ENCODE measurements at places on chromosomes 3 and 15. TPM values are rescaled to one million over a fixed set of nuclear protein-coding genes. Genes with fewer than 3 reads are reported as not detected.

DNA sequence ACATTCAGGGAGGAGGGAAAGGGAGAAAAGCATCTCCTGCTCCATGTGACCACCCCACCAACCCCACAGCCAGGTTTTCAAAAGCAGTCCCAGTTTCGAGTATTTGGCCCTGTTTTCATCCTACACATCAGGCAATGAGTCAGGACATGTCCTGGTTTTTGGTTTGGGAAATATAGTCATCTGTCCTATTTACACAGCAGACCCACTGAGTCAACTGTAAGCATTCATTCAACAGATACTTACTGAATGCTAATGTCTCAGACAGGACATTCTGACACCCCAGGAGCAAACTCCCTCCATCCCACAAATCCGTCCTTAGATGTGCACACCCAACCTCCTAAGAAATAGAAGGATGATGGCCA lies 32.9 kb downstream of the IGDCC3 start:
- H3K4me1 ChIP-seq, result peaks cover under 1% of the 10 kb centered on the region
- peaks cover 17% of the 10 kb centered on the region for H3K27me3 ChIP-seq
- H3K4me3 ChIP-seq, result no peak overlapping the region

GRCh38 chr15:79086814-79087213 lies 3.8 kb downstream of the RASGRF1 start:
- no peaks in the 10 kb centered on the region for H3K36me3 ChIP-seq
- no peak overlapping the region for H3K27ac ChIP-seq
- H3K27me3 ChIP-seq, result peaks cover 37% of the 10 kb centered on the region
- no peak for DNase-seq

- no peak for DNase-seq
- H3K27me3 ChIP-seq, result peaks cover 16% of the 10 kb centered on the region
- H3K27ac ChIP-seq, result no peak overlapping the region
- no peaks in the 10 kb centered on the region for H3K36me3 ChIP-seq
Observed at GRCh38 chr15:39124155-39124552, 456.7 kb upstream of the THBS1 start.

- H3K4me1 ChIP-seq, result peaks cover 43% of the 10 kb centered on the region
- H3K27ac ChIP-seq, result peak overlapping the region; percentile 71
- no peak for DNase-seq
- peak overlapping the region; percentile 46 for H3K4me3 ChIP-seq
Observed at GRCh38 chr15:95875121-95875643, 455.3 kb upstream of the NR2F2 start.

- H3K4me1 ChIP-seq, result peaks cover 54% of the 10 kb centered on the region
- H3K27ac ChIP-seq, result no peak overlapping the region
- no peaks in the 10 kb centered on the region for H3K27me3 ChIP-seq
- DNase-seq, result no peak
Observed at GRCh38 chr15:25790000-25790660, 73.0 kb downstream of the ATP10A start.

DNA sequence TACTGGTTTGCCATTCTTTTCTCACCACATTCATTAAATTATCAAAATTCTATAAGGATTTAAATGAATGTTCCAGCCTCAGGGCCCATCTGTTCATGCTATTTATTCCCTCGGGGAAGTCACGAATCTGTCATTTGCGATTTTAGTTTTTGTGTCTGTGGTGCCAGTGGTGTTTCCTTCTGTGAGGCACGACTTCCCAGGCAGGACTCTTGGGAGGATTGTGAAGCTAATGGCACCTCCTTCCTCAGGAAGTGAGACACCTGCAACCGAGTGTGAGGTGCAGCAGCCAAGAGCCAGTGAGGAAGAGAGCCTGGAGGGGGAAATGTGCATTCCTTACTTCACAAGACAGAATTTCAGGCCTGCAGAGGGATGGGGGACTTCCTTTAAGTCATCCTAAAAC lies 24.1 kb downstream of the SV2B start:
- peaks cover 26% of the 10 kb centered on the region for H3K27me3 ChIP-seq
- no peak for DNase-seq
- H3K4me3 ChIP-seq, result no peak overlapping the region

DNA sequence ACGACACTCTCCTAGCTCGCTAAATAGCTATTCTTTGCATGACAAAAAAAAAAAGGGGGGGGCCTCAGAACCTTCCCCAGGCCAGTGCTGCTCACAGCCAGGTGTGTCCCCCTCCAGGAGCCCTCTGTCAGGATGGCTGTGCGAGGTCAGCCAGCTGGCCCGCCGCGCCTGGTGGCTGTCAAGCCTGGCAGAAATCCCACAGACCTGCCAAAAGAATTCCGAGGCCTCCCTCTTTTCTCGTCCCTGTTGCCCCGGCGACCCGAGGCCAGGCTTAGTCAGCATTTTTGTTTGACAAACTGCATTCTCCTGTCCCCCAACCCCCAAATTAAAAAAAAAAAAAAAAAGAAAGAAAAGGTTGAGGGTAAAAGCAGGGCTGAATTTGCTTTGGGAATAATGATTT lies 61.9 kb downstream of the TM4SF4 start:
- DNase-seq, result no peak
- no peak overlapping the region for H3K27ac ChIP-seq
- peaks cover 7% of the 10 kb centered on the region for H3K4me1 ChIP-seq
- H3K27me3 ChIP-seq, result peaks cover 12% of the 10 kb centered on the region
- H3K36me3 ChIP-seq, result no peaks in the 10 kb centered on the region

DNA sequence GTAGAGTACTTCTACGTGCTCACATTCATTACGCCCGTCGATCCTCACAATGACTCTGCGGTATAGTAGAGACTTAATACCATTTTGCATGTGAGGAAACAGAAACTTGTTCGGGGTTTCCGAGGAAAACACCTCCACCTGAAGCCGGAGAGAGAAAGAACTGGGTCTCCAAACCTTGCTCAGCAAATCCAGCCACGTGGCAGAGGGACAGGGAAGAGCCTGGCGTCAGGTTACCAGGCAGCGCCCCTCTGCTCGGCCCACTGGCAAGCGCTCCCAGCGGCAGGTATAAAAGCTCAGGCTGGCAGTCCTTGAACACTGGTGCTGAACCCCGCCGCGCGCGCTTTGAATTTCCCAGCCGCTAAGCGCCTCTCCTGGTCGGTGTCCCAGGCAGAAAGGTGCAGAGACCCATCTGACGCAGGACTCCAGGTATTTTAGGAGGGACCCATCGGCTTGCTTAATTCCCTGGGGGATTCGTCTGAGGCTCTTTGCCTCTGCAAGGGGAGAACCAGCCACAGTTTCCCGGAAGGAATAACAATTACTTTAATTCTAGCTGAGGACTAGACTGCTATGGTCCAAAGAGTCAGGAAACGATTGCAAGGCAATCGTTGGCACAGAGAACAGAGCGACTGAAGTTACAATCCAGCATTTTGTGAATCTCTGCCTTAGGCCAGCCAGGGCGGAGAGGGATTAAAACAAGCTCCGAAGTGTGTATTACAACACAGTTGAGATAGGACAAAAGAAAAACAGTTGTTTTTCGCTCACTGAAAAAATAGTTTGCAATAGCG lies at the start of gene C2CD4A:
Gene C2CD4A, plus strand, starts transcription at position 315 of the 785 bp plus-strand sequence. CDS start 637 bp downstream, outside the sequence.
- H3K36me3 ChIP-seq, result no peaks in the 10 kb centered on the region
- peaks cover 52% of the 10 kb centered on the region for H3K27me3 ChIP-seq
- DNase-seq, result peak; percentile 53
- H3K27ac ChIP-seq, result no peak within 1 kb of the TSS
- peak within 1 kb of the TSS; percentile 75 for H3K4me3 ChIP-seq

DNA sequence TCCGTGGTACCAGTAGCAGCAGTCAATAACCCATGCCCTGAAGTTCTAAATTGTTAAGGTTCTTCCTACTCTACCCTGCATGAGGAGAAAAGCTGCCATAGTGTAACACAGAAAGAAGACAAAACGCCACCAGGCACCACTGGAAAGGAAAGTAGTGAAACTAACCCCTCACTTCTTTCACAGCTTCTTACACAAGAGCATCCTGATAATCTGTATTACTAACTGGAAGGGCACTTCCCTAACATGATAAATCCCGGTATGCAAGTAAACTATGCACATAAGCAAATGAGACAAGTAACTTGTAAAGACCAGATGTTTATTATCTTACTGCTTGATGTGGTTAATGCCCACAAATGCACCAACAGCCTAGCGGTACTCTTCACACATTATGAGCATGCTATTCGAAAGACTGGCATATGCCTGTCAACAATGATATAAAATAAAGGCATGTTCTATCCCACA lies 141.3 kb downstream of the ADAM10 start:
- DNase-seq, result no peak
- H3K27me3 ChIP-seq, result no peaks in the 10 kb centered on the region
- H3K4me1 ChIP-seq, result peaks cover 31% of the 10 kb centered on the region
- peak overlapping the region; percentile 5 for H3K4me3 ChIP-seq

GRCh38 chr3:149449799-149450198 lies 24.7 kb upstream of the TM4SF4 start:
- DNase-seq, result no peak
- peaks cover 5% of the 10 kb centered on the region for H3K27me3 ChIP-seq
- H3K27ac ChIP-seq, result no peak overlapping the region
- H3K4me1 ChIP-seq, result no peaks in the 10 kb centered on the region
- no peaks in the 10 kb centered on the region for H3K36me3 ChIP-seq

- H3K4me3 ChIP-seq, result no peak overlapping the region
- DNase-seq, result no peak
- no peaks in the 10 kb centered on the region for H3K4me1 ChIP-seq
- H3K27me3 ChIP-seq, result no peaks in the 10 kb centered on the region
Observed at GRCh38 chr3:85004147-85004546, 45.4 kb downstream of the CADM2 start.

DNA sequence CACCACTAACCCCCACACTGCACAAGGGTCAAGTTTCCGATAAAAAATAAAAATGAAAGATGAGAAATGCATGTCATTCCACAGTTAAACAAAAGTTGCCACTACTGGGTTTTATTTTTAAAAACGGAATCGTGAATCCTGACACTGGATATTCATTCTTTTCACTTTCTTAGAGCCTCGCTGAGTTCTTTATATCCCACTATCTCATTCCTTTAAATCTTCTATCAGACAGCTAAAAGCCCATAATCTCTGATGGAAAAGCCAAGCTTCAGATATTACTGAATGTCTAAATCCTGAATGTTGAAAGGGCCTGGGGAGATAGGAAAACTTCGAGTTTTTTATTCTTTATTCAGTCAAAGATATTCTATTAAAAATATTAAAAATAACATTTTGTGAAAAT lies 11.7 kb downstream of the RIOX2 start:
- no peak overlapping the region for H3K4me3 ChIP-seq
- no peaks in the 10 kb centered on the region for H3K27me3 ChIP-seq

DNA sequence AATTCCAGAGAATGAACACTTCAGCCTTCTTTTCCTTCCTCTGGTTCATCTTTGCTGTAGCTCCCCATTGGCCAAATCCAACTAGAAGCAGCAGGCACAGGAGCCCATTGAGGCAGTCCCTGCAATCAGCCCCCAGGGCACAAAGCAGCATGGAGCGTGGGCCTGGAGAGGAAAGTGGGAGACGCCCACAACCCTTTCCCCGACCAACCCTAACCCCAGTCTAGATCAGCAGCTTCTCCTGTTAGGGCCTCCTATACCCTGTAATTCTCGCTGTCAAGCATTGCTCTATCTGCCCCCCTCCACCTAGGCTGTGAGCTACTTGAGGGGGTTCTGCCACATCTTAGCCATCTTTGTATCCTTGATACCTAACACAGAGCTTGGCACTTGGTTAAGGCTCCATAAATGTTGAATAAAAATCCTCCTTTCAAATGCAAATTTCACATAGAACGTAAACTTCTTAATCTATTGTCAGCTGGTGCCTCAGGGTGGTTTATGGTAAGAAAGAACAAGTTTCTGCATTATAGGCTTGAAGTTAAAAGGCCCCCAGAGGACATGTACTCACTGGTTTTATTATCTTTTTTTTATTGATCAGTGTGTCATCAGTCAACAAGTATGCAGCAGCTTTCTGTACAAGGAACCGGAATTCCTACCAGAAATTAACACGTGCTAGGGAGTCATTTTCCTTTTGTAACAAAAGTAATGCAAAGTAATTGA lies 97.9 kb upstream of the PFN2 start:
- no peaks in the 10 kb centered on the region for H3K4me1 ChIP-seq
- H3K27me3 ChIP-seq, result peaks cover 20% of the 10 kb centered on the region
- H3K27ac ChIP-seq, result no peak overlapping the region

DNA sequence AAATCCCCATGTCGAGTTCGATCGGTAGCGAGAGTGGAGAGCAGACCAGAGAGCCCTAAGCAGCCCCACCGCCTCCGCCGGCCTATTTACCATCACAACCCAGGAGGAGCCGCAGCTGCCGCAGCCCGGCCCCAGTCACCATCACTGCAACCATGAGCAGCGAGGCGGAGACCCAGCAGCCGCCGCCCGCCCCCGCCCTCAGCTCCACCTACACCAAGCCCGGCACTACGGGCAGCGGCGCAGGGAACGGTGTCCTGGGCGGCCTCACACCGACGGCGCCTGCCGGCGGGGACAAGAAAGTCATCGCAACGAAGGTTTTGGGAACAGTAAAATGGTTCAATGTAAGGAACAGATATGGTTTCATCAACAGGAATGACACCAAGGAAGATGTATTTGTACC lies 89.5 kb upstream of the TPM1 start:
- H3K27ac ChIP-seq, result no peak overlapping the region
- H3K4me1 ChIP-seq, result no peaks in the 10 kb centered on the region
- DNase-seq, result no peak
- H3K4me3 ChIP-seq, result no peak overlapping the region

DNA sequence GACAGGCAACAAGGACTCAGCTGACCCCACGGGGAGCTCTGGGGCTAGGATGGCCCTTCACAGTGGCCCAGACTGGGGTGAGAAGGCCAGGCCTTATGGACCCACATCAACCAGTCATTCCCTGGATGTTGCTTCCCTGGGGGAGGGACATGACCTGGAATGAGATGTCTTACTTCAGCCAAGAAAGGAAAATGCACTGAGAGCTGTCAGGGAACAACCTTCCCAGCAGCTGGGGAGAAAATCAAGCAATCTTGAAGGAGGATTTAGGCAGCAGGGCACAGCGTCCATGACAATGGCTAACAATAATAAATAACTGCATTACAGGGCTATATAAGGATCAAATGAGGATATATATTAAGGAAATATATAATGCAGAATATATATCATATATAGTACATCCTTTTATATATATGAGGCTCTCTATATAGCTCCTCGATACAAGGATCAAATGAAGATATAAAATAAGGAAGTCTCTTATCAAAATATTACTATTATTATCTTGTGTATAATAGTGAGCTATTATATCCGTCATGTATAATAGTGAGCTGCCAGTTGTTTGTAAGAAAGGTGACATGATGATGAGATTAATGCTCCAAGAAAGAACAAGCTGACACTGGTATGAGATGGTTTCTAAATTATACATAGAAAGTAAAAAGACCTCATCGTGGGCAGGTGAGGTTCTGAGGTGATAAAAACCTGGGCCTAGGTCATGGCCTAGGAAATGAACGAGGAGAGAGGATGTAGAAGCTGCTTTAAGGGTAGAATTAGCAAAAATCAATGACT lies 117.8 kb upstream of the LIPC start:
- DNase-seq, result no peak
- H3K4me1 ChIP-seq, result peaks cover 24% of the 10 kb centered on the region
- H3K4me3 ChIP-seq, result peak overlapping the region; percentile 58
- H3K36me3 ChIP-seq, result peaks cover 12% of the 10 kb centered on the region

- H3K4me1 ChIP-seq, result no peaks in the 10 kb centered on the region
- no peaks in the 10 kb centered on the region for H3K36me3 ChIP-seq
- H3K27me3 ChIP-seq, result no peaks in the 10 kb centered on the region
- H3K27ac ChIP-seq, result no peak overlapping the region
- H3K4me3 ChIP-seq, result no peak overlapping the region
- no peak for DNase-seq
Observed at GRCh38 chr3:28840976-28841376, 439.9 kb upstream of the RBMS3 start.

- H3K4me1 ChIP-seq, result peaks cover 45% of the 10 kb centered on the region
- DNase-seq, result no peak
- H3K27me3 ChIP-seq, result no peaks in the 10 kb centered on the region
- peaks cover 29% of the 10 kb centered on the region for H3K36me3 ChIP-seq
Observed at GRCh38 chr3:106172780-106173179, 304.0 kb upstream of the CBLB start.

WHAMM gene
- total RNA-seq, result 18.2 TPM

ZIC1 gene
- total RNA-seq, result not detected

DGKG gene
- 0.54 TPM for total RNA-seq

SERINC4 gene
- total RNA-seq, result 0.17 TPM

THAP10 gene
- not detected for total RNA-seq

IL17RB gene
- 0.31 TPM for total RNA-seq

HYAL3 gene
- total RNA-seq, result 5.9 TPM

ESYT3 gene
- total RNA-seq, result 0.19 TPM

Data from activated naive CD8-positive, alpha-beta T cell treated with anti-CD3 and anti-CD28 coated beads, Interleukin-2, amount 10 ng/mL, durations not matched to agents 7 days and 5 days (primary cell).